ENCODE measurements at places on chromosomes 3 and 15.

DNA sequence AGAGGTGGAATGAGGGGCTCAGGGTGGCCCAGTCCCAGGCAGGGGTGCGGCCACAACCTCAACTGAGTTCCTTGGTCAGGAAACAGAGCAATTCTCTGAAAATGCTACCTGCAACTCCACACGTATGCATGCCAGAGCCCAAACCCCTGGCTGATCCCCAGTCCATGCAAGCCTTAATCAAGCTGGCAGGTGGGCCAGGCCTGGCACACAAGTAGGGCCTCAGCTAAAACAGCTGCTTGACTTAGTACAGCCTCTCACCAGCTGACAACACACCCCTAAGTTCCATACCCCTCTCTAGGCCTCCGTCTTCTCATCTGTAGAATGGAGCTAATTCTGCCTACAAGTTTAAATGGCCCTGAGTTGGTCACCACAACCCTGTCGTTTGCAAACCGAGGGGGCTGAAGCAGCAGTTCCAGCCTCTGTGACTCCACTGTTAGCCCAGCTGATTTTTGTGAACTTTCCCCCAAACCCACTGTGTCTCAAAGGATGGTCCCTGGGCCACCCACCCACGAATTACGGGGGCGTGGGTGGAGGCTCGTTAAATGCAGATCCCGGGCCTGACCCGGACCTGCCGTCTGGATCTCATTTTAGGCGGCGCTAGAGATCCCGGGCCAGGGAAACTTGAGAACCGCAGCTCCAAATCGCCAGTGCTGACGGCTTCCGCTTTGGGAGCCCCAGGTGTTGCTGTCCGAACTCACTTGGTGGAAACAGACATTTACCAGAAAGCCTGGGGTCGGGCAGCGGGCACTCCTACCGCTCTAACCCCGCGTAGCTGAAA lies 927 bp downstream of the CHDH start:
- DNase-seq, result no peak

- no peak for DNase-seq
Measured at GRCh38 chr3:165522386-165522785, 314.8 kb downstream of the BCHE start.

DNA sequence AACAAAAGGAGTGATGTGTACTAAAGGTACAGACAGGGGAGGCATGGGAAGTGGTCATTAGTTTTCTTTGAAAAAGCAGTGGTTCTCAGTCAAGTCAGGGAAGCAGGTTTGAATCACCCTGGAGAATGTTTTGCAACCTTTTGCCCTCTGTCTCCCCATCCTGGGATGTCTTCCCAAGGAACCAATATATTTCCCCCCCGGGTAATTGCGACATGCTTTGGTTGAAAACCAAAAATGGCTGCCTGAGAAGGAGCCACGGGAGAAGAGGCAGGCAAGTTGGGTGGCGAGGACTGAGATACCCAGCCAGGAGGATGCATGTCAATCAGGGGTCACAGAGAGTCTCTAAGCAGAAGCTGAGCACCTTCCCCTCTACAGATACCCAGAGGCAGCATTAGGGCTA lies 20.2 kb upstream of the PPP1R2 start:
- DNase-seq, result no peak

DNA sequence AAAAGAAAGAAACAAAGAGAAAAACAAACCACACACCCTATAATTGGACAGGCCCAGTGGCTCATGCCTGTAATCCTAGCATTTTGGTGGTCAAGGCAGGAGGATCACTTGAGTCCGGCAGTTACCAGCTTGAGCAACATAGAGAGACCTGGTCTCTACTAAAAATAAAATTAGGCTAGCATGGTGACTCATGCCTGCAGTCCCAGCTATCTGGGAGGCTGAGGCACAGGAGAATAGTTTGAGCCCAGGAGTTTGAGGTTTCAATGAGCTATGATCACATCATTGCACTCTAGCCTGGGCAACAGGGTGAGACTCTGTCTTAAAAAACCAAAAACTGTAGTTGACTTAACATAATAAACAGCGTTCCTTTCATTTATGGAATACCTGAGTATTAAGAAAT lies 72.3 kb upstream of the ST3GAL6 start:
- DNase-seq, result no peak

- no peak for DNase-seq
Measured at GRCh38 chr3:23952646-23953045, 7.6 kb downstream of the NR1D2 start.

GRCh38 chr3:156180077-156180476 lies 59.7 kb downstream of the KCNAB1 start:
- DNase-seq, result no peak

GRCh38 chr15:40859206-40859851 lies 14.7 kb downstream of the RHOV start:
- peak; percentile 83 for DNase-seq

DNA sequence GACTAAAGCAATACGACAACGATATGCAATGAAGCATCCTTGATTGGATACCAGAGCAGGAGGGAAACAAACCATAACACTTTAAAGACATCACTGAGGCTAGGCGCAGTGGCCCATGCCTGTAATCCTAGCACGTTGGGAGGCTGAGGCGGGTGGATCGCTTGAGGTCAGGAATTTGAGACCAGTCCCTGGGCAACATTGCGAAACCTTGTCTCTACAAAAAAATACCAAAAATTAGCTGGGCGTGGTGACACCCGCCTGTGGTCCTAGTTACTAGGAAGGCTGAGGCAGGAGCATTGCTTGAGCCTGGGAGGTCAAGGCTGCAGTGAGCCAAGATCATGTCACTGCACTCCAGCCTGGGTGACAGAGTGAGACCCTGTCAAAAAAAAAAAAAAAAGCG lies 33.9 kb upstream of the BHLHE40 start:
- no peak for DNase-seq

Data from central memory CD8-positive, alpha-beta T cell (primary cell).